Left cardiac atrium (tissue), 4 donors: ENCODE measurements at places on chromosomes 12 and 14. TPM values are rescaled to one million over a fixed set of nuclear protein-coding genes. Genes with fewer than 3 reads are reported as not detected.

PA2G4 gene
- total RNA-seq = 60.4 TPM

SERPINA5 gene
- total RNA-seq = 9.3 TPM

COX8C gene
- not detected for total RNA-seq

BAZ2A gene
- total RNA-seq = 38.3 TPM

EXOC3L4 gene
- total RNA-seq = 0.92 TPM

DNA sequence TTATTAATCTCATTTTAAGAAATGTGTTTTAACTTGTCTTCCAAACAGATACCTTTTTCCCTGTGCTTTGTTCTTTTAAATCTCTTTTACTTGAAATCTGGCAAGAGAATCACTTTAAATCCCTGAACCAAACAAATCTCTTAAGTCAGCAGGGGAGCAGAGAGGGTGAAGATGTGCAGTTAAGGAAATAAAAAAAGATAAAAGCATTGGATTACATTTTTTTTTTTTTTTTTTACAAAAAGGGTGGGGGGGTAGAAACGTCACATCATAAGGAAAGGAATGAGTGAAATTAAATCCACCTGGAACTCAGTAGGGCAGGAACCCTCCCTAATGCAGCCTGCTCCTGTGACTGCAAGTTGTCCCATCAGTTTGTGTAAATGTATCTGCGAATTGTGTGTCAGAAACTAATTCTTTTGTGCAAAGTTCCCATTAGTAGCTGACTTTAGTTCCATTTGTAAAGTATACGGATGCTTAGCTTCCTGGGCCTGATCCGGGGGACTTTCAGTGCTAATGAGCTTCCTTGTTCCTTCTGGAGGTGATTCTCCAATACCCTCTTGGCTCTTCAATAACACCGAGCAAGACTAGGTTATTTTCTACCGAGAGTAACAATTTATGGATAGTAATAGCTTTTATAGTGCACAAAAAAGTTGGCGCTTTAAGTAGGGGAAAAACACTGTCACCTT lies 1.5 kb downstream of the TTC6 start:
- DNase-seq = no peak
